ENCODE measurements at places on chromosomes 4 and X. TPM values are rescaled to one million over a fixed set of nuclear protein-coding genes. Genes with fewer than 3 reads are reported as not detected.

DACH2 gene
- not detected for total RNA-seq

NWD2 gene
- not detected for total RNA-seq

FRMPD4 gene
- total RNA-seq: not detected

SGMS2 gene
- total RNA-seq: 3.5 TPM

EDNRA gene
- total RNA-seq: not detected

CFAP99 gene
- not detected for total RNA-seq

CXorf66 gene
- not detected for total RNA-seq

HSFX1 gene
- 2.7 TPM for total RNA-seq

MAGIX gene
- 1.5 TPM for total RNA-seq

EDA gene
- 2.4 TPM for total RNA-seq

MAGEB2 gene
- total RNA-seq: not detected

PCDH7 gene
- total RNA-seq: not detected

OPRPN gene
- total RNA-seq: not detected

UGT2A1 gene
- total RNA-seq: not detected

P2RY8 gene
- 122 TPM for total RNA-seq

PLCXD1 gene
- total RNA-seq: 47.4 TPM

TCEAL6 gene
- not detected for total RNA-seq

RHOH gene
- total RNA-seq: 250 TPM

FTHL17 gene
- not detected for total RNA-seq

MID1IP1 gene
- 16.4 TPM for total RNA-seq

SCML1 gene
- 31.1 TPM for total RNA-seq

TTC29 gene
- total RNA-seq: not detected

TMPRSS11B gene
- total RNA-seq: not detected

SSX4 gene
- total RNA-seq: not detected

F8A1 gene
- 16.8 TPM for total RNA-seq
